ENCODE measurements at places on chromosomes 13 and 19.

GRCh38 chr19:41219924-41220567, 1.0 kb downstream of the AXL start:
- no peak for DNase-seq

DNA sequence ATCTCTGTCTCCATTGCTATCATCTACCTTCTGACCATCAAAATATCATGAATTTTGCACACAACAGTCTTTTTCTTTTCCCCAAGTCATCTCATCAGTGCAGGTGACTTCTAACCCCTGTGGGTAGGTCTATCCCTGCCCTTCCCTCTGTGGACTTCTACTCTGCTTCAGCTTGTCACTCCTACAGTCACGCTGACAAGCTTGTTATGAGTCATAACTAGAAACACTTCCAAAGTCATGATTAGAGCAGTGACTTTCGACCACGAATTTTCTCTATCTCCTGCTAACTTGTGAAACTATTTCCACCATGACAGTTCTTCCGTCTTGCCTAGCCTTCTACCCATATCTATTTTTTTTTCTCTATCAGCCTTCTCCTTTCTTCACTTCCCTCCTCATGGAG, 343.7 kb upstream of the ARGLU1 start:
- DNase-seq = no peak

DNA sequence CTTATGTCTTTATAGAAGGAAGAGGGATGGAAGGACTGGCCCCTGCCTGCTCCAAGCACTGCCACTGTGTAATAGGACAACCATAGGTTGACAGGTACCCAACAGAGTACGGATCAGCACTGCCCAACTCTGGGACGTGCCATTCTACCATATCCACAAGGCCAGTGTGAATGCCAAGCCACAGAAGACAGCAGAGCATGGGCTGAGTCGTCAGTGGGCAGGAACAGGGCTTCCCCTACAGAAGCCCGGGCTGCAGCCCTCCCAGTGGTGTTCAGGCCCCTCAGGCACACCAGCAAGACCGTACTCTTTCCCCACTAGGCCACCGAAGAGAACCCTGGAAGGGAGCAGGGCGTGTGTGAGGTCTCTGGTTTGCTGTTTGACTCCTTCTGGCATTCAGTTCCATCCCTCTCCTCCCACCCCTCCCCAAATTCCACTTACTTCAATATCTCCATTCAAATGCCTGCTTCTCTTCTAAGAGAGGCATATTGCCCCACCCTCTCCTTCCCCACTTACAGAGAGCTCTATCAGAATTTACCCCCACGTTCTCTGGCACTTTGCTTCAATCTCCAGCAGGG, 209.4 kb downstream of the FOXO1 start:
- no peak for DNase-seq

DNA sequence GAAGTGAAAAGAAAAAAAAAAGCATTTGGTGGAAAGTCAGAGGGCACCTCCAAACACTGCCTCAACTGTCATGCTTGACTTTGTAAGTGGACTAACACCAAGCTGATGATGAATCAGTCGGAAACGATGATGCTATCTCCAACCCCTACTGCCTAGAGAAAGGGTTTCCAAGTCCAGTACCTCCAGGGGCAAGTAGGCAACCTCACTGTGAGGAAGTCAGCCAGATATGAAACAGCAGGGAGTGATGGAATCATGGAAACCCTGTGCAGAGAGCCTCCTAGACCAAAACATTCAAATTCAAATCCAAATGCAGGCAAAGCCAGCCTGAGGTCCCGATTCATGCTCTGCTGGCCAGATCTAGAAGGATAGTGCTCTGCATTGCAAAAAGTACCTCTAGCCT, 100.9 kb upstream of the SERP2 start:
- no peak for DNase-seq

DNA sequence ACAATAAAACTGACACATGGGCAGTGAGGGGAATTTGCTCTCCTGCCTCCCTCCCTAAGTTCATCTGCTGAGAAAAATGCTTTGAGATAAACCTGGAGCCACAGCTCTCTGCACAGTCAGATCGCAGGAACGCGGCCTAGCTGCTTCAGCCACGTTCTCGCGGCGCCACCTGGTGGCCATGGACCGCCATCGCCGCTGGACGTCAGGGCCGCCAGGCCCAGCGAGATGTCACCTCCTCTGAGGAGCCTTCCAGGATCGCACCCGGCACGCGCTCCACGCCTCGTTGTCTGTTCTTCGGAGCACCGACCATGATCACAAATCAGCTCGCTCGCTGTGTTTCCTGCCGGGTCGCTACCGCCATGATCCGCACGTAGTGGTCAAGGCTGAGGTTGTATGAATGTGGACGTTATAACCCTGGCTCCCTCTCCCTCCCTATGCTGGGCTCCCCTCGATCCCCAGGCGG, 20.6 kb upstream of the USP29 start:
- DNase-seq = no peak

GRCh38 chr13:102100234-102100633, 301.6 kb downstream of the FGF14 start:
- DNase-seq = no peak

GRCh38 chr13:20390526-20391175, 135.0 kb downstream of the CRYL1 start:
- DNase-seq = no peak

GRCh38 chr13:48403151-48403631, 9.7 kb downstream of the LPAR6 start:
- peak; percentile 92 for DNase-seq

DNA sequence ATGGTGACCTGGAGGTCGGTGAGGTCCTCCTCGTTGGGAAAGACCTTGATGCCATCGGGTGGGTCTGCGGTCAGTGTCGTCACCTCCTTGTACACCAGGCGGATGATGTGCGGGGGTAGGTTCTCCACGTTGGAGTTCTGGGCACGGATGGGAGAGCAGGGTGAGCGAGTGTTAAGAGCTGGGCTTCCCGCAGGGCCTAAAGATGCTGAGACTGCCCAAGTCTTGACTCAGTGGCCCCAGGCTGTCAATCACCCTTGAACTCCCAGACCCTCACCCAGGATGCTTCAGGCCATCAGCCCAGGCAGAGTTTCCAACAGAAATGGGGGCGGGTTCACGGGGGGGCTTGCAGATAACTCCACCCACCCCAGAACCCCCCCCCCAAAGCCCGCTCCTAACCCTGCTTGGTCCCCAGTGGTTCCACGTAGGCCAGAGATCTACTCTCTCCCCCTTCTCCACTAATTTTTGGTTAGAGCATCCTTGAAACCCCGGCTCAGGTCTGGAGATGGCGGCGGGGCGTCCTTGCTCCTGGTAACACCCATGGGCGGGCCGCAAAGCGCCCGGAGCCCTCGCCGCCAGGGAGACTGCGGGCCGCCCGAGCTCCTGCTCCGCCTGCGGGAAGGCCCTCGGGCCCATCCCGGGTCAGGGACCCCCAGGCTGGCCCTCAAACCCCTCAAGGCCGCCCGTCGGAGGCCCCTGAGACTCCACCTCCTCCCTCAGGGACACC, 600 bp downstream of the UBE2S start:
- DNase-seq = no peak

- no peak for DNase-seq
These were observed 2723.9 kb downstream of the PCDH9 start for GRCh38 chr13:64506246-64506645.

- no peak for DNase-seq
These were observed 69.8 kb downstream of the SIAH3 start for GRCh38 chr13:45781553-45782326.

DNA sequence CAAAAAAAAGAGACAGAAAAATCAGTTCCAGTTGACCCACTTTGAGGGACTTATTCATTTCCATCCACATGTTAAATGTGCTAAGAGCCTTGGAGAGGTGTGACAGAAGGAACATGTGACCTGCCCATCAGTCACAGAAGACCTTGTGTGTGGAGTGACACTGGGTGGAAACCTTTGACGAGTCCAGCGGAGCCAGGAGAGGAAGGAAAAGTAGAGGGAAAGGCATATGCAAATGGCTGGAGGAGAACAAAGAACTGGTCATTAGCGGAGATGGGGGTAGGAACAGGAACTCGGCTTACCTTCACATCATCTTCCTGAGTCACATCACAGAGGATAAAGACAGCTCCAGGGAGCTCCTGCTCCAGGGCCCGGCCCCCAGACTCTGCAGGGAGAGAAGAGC, 2.3 kb downstream of the HSD17B14 start:
- DNase-seq = no peak
